ENCODE measurements at places on chromosomes 12 and 14.

DNA sequence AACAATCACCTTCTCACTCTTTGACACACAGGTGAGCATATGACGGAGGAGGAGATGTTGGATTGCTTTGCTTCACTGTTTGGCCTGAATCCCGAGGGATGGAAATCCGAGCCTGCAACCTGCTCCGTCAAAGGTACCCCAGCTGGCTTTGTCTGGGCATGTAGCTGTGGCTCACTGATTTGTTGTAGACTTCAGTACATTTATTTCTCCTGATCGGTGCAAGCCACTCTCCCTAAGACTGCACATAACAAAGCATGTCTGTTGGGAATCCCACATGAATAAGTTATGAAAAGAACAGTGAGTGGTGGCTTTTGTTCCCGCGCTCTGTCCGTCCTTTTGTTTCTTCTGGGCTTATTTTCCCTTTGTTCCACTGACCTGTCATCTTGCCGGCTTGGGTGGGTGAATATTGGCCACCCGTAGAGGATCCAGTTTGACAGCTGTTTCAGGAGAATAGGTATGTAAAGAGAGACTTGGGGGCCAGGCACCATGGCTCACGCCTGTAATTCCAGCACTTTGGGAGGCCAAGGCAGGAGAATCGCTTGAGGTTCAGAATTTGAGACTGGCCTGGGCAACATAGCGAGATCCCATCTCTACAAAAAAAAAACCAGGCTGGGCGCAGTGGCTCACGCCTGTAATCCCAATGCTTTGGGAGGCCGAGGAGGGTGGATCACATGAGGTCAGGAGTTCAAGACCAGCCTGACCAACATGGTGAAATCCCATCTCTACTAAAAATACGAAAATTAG lies 20.0 kb upstream of the BCL7A start:
- DNase-seq = no peak

GRCh38 chr12:97681612-97682504 lies 219.3 kb downstream of the RMST start:
- DNase-seq = no peak

- DNase-seq = no peak
Measured at GRCh38 chr14:105602799-105603793, 76.7 kb downstream of the TMEM121 start.

GRCh38 chr12:124524231-124524925 lies 43.0 kb downstream of the NCOR2 start:
- peak; percentile 79 for DNase-seq

GRCh38 chr14:30077946-30078345 lies 150.3 kb upstream of the PRKD1 start:
- peak; percentile 2 for DNase-seq

Measured in GM04504 (cell line).